NCI-H510A (cell line): ENCODE measurements at places on chromosomes 6 and 20.

DNA sequence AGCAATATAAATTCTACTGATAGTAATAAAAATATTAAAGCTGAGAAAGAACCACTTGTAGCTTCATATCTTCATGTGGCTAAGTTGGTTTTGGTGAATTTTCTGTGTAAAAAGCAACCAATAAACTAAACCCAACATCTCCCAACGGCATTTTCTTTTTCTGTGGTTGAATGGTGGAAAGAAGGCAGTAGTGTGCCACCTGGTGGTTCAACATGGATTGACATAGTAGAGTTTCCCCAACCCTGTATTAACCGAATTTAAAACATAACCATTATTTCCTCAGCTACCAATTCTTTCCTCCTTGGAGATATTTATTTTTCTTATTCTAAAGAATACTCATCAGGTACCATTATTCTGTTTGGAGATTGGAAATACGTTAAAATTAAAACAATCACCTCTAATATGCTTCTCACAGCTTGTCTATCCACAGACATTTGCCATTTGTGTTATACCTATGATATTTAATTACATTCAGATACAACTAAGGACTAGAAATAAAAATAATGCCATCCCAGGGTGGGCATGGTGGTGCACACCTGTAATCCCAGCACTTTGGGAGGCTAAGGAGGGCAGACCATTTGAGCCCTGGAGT lies 117.1 kb upstream of the EEF1E1 start:
- no peak for DNase-seq

DNA sequence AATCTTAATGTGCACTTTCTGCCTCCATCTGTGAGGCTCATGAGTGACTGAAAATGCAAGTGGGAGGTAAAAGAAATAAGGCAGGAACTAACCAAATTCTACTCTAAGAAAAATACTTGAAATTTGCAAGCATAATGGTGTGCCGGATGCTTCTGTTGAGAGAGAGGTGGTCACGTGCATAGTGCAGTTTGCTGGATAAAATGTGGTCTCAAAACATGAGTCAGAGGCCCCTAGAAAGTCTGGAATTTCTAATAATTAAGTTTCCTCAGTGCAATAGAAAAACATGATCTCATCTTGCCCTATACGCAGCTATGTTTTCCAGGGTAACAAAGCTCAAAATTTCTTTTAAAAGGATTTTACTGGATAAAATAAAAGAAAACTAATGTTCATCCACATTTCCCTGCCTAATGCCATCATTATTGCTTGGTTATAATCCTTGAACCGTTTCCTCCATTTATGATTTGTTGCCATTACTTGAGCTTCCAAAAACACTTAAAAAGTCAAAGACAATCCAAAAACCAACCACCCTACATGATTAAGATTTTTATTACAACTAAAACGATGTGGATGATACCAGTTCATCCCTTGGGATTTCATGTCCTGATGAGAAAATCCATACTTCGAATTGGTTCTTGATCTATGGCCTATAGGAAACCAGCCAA lies 351.7 kb upstream of the ARID1B start:
- no peak for DNase-seq

GRCh38 chr20:25033265-25033923 lies 24.5 kb downstream of the ACSS1 start:
- DNase-seq = peak; percentile 61

DNA sequence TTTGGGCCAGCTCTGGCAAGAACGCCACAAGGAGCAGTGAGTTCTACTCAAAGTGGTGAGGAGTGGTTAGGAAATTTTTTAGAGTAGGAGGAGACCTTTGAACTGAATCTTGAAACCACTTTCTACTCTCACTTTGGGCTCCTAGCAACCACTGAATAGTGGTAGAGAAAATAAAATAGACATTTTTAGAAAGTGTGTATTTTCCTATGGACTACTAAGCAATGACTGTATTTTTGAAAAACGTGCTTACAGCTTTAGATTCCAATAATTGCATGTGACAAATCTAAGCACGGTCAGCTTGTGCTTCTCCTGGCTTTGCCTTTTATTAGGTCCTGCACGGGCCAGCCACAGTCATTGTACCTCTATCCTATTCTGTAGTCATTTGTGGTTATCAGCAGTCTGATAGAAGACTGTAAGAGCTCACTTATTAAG lies 8.7 kb upstream of the IFNGR1 start:
- DNase-seq = no peak

GRCh38 chr20:12575352-12576095 lies 433.2 kb upstream of the SPTLC3 start:
- no peak for DNase-seq

- no peak for DNase-seq
Observed at GRCh38 chr6:163814494-163815364, 400.2 kb downstream of the QKI start.

- DNase-seq = no peak
Observed at GRCh38 chr20:45927071-45927878, 7.2 kb upstream of the PCIF1 start.
